ENCODE measurements at places on chromosomes 11 and 22.

DNA sequence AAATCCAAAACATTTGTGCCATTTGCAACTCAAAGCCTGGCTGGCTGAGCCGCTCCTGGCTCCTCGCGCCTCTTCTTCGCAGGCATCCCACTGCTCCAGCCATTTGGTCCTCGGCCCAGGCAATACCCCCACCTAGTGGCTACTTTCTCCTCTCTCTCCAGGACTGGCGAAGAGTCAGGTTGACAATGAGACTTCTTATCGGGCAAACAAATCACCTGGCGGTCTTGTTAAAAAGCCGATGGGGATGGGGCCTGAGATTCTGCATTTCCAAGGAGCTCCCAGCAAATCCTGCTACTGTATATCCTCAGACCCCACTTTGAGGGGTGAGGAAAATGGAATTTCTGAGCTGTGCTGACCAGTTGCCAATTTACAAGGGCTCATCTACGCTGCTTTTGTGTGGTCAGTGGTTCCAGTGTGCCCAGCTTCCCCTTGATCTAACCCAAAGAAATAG is 89.0 kb downstream of the ISX start:
- DNase-seq = peak; percentile 52

DNA sequence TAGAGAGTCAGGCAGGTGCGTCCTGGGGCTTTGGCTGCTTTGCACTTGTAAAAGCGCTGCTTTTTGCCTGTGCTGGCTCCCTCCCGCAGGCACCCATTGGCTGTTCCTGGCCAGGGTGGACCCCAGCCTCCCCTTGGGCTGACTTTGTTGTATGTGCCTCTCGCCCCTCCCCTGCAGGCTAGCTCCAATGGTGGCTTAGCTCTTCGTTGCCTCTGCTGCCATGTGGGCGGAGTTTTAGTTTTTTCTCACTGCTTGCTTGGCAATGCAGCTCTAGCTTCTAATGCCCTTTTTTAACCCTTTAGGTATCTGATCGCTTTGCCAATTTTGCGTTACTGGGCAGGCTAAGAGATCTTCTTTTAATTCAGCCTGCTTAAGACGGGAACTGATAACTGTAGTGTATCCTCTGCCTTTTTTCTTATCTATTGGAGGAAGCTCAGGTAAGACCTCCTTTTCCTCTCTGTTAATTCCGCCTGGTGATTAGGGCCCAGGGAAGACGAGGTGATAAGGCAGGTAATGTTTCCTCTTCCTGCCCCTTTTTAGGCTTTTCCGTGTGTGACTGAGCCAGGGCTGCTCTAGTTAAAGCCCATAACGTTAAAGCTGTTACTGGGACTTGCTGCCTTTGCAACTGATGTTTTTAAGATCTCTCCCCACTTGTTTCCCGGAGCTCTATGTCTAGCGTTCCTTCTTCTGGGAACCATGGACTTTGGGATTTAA is 11.7 kb upstream of the GLYATL1 start:
- peak; percentile 89 for DNase-seq

DNA sequence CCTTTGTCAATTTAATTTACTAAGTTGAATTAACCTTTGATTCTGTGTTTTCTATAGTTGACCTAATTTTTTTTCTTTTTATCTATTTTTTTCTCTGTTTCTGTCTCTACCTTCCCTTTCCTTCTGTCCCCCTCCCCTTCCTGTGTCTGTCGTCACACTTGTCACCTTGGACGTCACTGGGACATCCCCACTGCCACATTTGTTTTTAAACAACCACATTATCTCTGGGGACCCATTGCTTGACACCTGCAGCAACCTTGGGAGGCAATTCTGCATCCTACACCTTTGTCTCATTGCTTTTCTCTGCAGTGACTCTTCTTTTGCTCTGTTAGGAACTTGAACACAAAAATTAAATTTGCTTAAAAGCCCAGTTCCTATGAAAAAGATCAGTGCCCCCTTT is 51.8 kb upstream of the TTC12 start:
- DNase-seq = no peak

DNA sequence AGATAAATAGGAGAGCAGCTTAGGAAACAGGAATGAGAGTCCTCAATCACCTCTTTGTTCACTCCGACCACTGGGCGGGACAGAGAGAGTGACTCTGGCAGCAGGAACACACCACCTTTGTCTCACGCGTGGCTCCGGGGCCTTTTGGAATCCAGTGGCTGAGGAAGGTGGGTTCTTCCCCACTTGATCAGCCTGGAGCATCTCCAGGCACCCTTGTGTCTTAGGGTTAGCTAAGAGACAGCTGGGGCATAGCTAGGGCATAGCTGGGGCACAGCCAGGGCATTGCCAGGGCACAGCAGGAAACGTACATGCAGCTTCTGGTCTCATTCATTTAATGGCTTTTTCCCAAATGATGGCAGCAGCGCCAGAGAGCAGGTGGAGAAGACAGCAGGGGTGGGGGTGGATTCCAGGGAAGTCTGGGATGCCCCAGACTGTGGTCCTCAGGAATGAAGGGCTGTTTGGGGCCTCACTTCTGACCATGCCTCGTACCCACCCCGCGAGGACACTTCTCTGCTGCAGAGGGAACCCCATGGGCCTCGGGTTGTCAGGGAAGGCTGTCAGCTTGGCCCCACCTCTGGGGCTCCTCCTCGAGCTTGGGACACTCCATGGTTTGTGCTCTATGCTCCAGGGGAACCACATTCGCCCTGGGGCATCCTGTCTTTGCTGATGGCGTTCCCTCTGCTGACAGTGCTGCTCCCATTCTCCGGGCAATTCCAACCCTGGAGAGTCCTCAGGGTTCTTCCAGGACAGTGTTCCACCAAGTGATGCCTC is 30.4 kb upstream of the SHANK2 start:
- no peak for DNase-seq

DNA sequence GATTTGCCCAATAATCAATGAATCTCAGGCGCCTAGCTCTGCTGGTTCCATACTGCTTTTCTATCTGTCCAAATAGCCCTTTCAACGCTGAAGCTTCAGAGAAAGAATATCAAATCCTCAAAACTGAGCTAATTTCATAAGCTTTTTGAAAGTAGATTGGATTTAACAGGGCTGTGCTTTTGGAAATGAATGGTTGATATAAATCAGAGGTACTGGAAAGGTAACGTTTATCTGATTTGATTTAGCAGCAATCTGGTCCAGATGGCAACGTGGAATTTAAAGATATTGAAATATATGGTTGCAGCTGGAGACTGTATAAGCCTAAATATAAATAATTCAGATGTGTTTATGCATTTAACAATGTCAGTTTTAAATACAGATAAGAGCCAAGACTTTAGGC is 229.5 kb upstream of the MPPED2 start:
- no peak for DNase-seq

GRCh38 chr11:45964911-45965389 is 42.5 kb downstream of the LARGE2 start:
- peak; percentile 78 for DNase-seq

GRCh38 chr11:100827934-100828661 is 141.0 kb downstream of the ARHGAP42 start:
- DNase-seq = no peak

GRCh38 chr11:108369064-108369463 is 98.3 kb downstream of the C11orf65 start:
- no peak for DNase-seq

DNA sequence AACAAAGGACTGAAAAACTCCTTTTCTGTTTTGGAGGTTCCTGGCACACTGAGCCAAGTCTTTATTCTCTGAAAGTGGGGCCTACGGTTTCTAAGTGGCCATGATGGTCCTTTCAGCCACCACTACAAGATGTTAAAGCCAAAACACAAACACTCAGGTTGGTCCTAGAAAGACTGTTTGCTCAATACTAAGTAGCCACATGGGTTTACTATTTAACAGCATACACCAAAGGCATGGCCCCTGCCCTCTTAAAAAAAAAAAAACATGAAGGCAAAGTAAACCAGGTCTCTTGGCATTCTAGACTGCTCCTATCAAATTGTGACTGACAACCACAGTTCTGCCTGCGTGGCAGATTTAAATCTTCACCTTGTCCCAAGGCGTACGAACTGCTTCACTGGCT is 123.6 kb upstream of the BID start:
- DNase-seq = no peak

DNA sequence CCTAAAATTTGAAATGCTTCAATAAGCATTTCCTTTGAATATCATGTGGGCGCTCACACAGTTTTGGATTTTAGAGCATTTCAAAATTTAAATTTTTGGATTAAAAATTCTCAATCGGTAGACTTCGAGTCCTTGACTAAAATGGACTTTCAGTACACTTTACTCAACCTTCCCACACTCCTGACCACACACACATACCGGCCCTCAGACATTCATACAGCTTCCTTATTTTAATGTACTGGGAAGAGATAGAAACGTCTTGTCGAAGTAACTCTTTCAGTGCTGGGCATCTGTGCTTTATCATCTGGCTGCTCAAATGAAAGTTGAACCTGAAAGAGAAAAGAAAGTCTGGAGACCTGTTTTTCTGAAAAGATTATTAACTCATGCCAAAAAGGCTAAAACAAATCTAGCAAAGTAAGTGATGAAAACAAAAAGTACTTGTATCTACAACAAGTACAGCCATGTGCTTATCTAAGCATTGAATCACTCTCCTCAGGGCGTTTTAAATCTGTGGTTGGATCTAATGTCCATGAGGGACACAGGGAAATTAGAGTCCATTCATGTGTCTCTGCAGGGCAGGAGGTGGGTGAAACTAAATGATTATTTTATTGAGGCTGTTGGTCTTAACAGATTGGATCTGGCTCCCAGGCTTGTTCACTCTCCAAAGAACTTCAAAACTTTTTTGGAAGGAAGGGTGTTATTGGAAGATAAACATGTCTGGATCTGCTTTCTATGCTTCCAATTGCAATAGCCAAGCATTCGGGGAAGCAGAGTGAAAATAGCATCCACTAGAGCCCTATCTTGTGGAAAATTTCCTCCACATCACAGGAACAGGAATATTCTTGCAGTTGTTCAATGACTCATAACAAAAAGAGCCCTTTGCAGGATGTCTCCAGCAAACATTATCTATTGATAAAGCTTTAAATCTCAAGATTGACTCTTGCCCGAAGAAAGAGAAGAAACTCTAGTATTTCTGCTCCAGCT is 47.0 kb downstream of the CARD18 start:
- DNase-seq = no peak

- DNase-seq = no peak
Observed at GRCh38 chr11:12200279-12200990, 90.0 kb downstream of the MICAL2 start.

- peak; percentile 78 for DNase-seq
Observed at GRCh38 chr22:23402275-23403151, 177.6 kb downstream of the IGLL1 start.

DNA sequence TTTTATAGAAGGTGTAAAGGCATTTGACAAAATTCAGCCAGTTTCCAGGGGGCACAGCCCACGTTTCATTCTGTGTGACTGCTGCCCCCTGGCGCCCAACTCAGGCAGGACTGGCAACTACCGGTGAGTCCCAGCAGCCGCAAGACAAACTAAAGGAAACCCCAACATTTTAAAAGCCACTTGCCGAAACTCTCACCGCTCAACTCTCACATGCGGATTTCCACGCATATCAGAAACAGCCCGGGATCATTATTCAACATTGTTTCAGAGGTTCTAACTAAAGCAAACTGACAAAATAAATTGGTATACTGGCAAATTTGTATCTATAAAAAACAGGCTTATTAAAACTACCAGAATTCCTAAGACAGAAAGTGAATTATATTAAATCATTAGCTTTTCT is 48.2 kb downstream of the MORC2 start:
- peak; percentile 50 for DNase-seq

GRCh38 chr11:83847467-83848034 is 561.4 kb upstream of the CCDC90B start:
- no peak for DNase-seq

GRCh38 chr11:27012234-27012921 is 18.5 kb downstream of the FIBIN start:
- DNase-seq = peak; percentile 74

DNA sequence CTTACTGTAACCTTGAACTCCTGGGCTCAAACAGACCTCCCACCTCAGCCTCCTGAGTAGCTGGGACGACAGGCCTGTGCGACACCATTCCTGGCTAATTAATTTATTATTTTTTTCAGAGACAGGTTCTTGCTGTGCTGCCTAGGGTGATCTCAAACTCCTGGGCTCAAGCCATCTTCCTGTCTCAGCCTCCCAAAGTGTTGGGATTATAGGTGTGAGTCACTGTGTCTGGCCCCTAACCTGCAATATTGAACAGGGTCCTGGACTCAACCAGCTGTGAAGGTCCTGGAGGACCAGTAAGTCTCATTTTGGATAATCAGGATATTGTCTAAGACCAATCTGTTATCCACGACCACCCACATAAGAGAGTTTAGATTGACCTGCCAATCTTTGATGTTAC is 15.2 kb downstream of the CCDC134 start:
- no peak for DNase-seq

GRCh38 chr11:19326499-19326898 is 85.8 kb upstream of the E2F8 start:
- DNase-seq = no peak

GRCh38 chr11:834371-835316 is 1.9 kb downstream of the CD151 start:
- DNase-seq = no peak

- DNase-seq = no peak
Observed at GRCh38 chr22:42611051-42611450, 3.6 kb downstream of the POLDIP3 start.

DNA sequence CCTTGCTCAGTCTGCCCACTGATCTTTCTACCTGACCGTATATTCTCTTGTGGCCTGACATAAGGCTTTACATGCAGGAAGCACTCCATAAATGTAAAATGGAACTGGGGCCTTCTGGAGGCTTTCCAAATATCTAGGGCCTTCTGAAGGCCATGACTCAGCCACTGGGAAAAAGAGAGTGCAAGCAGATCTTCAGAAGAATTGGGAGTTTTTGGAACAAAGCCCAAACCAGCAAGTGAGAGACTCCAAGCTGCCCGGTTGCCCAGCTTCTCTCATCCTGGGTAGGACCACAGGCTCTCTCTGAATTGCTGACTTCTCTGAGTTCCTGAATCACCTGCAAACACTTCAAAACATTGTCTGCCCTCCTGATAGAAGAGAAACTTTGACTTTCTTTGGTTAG is 107.9 kb upstream of the BMAL1 start:
- no peak for DNase-seq

- DNase-seq = no peak
Observed at GRCh38 chr22:27829620-27830019, 28.1 kb upstream of the MN1 start.

- no peak for DNase-seq
Observed at GRCh38 chr11:13278609-13279486, 1.3 kb downstream of the BMAL1 start.

GRCh38 chr11:85813721-85814120 is 2.8 kb upstream of the SYTL2 start:
- DNase-seq = peak; percentile 17

- no peak for DNase-seq
Observed at GRCh38 chr11:132035228-132035627, 664.8 kb downstream of the NTM start.

- DNase-seq = no peak
Observed at GRCh38 chr11:47285969-47286770, 16.2 kb downstream of the MADD start.
